Stimulated activated CD8-positive, alpha-beta memory T cell treated with anti-CD3 and anti-CD28 coated beads, Interleukin-4, amount 100 ng/mL, for 24 hours (primary cell): ENCODE measurements at places on chromosomes 11 and 22.

DNA sequence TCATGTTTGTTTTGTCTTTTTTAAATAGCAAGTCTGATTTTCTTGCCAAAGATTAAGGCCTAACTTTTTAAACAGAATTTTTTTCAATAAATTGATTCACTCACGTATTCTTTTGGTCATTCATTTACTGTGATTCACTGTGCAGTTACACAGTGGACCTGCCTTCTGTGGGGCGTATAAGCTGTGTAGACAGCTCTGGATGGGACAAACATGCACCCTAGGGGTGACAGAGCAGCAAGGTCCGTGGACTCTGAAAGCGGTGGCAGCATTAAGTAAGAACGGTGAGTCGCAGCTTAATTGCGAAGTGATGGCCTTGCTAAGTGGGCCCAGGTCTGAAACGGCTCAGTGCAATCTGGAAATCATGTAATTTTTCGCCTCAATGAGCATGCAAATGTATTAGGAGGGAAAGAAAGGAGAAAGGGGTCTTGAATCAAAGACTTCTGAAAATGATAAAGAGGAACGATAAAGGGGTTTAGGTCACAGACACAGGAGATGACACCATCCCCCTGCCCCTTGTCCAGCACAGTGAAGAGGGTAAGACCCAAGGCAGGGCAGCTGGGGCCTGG is 113.1 kb downstream of the SPATA19 start:
- DNase-seq, result no peak

DNA sequence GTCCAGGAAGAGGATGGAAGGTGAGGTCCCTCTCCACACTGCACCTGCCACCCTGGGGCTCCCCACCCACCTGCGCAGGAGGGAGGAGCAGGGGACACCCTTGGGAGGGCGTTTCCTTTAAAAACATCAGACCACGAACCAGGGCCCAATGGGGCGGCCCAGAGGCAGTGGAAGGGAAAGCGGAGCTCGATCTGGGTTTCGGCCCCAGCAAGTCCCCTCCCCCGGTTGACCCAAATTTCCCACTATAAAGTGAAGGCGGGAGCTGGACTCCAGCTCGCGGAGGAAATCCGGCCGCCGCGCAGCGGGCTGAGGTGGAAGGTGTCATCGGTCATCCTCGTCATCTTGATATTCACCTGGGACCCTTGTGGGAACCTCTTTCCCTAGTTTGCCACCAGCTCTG is 99.3 kb downstream of the WNT7B start:
- no peak for DNase-seq

- no peak for DNase-seq
Observed at GRCh38 chr11:41970681-41971080, 511.2 kb upstream of the LRRC4C start.

DNA sequence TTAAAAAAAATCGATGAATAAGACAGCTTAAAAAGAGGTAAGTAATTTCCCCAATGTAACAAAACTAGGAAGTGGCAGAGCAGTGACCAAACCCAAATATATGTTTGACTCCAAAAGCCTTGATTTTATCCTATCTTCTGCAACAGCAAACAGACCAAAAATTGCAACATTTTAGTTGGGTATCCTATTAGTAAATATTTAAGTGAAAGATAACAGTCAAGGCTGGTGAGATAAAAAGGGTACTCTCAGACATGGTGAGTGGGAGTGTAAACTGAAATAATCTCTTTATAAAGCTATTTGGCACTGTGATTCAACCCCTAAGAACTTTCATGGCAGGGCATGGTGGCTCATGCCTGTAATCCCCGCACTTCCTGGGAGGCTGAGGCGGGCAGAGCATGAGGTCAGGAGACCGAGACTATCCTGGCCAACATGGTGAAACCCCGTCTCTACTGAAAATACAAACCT is 1.9 kb upstream of the RDX start:
- no peak for DNase-seq

- DNase-seq, result no peak
Observed at GRCh38 chr11:83456566-83456965, 170.4 kb upstream of the CCDC90B start.

DNA sequence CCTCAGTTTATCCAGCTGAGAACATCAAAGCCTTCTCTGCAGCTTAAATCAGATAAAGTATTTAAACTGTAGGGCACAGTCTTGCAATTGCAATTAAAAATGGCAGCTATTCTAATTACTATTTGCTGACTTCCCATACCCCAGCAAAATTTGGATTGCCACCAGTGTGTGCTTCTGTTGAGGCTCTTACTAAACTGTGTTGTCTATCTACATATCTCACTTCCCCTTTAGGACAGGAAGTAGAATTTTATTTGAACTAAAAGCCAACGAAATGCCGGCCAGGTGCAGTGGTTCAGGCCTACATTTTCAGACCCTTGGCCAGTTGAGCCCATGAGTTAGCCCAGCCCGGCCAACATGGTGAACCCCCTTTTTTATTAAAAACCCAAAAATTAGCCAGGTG is 7.1 kb downstream of the SAA4 start:
- no peak for DNase-seq

GRCh38 chr11:132704781-132705375 is 827.4 kb downstream of the OPCML start:
- DNase-seq, result no peak

DNA sequence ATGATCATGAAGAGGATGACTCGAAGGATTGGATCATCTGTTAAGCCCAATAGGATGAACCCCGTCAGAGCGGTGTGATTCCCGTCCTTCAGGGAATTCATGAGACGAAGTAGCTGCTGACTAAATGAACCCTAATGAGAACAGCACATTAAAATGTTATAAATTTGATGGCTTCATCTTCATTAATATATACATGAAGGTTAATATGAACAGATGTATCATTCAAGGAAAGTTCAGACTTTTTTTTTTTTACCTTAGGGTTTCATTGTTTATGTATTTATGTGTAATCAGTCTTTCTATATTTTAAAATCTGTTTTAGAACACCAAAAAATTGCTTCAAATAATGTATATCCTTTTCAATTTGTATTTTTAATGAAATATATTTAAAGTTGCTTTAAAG is at the start of gene OR5P2:
TSS of gene OR5P2 (minus strand) at position 101 of the 400 bp plus-strand sequence. CDS start at position 101, 0 bp downstream.
- no peak for DNase-seq

DNA sequence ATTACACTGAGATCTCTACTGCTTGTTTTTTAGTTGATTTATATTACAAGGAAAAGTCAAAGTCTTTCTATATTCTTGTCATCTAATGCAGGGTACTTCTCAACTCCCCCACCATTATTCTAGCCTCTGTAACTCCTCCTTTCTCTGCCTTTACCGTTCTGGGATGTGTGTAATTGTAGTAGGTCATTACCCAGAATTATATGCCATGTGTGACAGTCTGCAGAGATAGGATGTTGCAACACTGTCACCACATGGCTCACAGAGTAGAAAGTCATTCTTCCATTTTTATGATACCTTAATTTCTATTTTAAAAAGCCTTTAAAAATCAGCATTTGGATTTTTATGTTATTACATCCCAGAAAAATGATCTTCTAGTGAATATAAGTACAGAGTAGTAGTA is 32.7 kb downstream of the ZNF143 start:
- DNase-seq, result no peak

GRCh38 chr11:114244726-114245394 is 51.3 kb upstream of the NNMT start:
- no peak for DNase-seq

DNA sequence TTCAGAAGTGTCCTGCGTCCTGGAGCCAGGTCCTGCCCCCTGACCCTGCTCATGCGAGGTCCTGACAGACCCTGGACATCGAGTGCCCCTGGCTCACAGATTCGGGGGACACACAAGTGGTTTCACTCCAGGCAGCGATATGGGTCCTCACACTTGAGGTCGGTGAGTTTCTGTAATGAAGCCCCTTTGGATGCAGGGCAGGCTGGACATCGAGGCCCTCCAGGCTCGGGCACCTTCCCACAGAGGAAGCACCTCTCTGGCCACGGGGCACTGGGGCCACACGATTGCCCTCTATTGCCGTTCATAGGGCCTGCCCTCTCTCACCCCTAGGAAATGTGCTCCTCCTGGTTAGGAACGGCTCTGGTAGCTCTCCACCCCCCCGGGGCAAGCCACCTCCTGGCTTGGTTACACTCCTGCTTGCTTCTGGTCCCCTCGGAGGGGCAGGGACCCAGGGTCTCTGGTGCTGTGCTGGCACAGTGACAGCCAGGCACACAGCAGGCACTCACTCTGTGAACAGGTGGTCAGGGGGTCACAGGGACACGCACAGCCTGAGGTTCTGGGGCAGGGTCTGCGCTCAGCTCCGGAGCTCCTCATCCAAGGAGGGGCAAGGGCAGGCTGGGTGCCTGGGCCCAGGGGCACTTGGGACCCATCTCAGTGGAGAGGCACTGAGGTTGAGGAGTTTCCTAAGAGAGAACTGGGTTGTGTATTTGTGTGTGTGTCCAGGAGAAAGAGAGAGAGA is 907.7 kb downstream of the BRD1 start:
- DNase-seq, result no peak

DNA sequence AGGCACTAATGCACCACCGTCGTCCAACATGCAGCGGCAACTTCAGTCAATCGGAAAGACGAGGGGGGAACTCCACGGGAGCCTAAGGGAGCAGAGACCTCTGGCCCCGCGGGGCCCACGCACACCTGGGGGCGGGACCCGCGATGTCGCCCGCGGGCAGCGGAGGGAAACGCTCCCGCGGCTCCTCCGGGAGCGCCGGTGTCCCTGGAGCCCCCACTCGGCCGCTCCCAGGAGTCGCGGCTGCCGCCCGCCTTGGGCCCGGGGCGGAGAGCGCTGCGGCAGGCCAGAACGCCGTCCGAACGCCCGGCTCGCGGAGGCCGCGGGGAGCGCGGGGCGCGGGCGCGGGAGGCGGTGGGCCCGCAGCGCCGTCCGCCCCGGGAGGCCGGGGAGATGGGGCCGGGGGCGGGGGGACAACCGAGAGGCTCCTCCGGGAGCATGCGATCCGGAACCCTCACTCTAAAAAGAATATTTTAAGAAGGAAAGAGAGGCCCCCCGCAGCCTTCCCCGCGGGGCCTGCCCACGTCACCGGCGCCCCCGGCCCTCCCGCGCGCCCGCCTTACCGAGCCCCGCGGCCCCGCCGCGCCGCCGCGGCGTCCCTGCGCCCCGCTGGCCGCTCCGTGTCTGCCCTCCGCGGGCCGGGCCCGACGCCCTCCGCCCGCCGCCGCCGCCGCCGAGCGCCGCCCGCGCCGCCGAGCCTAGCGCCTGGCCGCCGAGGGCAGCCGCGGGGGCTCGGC is 86.6 kb upstream of the ARHGAP32 start:
- DNase-seq, result no peak

- no peak for DNase-seq
Observed at GRCh38 chr11:111283945-111284481, 14.3 kb upstream of the POU2AF3 start.

- peak; percentile 70 for DNase-seq
Observed at GRCh38 chr22:50530877-50531545, 1.2 kb upstream of the TYMP start.

- no peak for DNase-seq
Observed at GRCh38 chr22:37753746-37754145, 54.0 kb upstream of the GCAT start.

DNA sequence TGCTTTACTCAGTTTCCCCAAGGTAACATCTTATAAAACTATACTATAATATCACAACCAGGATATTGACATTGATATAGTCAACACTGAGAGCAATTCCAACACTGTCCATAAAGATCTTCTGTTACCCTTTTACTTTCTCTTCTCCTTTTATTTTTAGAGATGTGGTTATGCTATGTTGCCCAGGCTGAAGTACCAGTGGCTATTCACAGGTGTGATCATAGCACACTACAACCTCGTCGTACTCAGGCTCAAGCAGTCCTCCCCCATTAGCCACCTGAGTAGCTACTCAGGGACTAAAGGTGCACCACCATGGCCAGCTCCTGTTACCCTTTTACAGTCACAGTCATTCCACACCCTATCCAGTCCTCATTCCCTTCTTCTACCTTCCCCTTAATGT is 119.7 kb downstream of the CWF19L2 start:
- DNase-seq, result no peak

- DNase-seq, result peak; percentile 17
Observed at GRCh38 chr11:132718711-132719671, 813.3 kb downstream of the OPCML start.

- no peak for DNase-seq
Observed at GRCh38 chr11:123616505-123617198, 37.8 kb downstream of the SCN3B start.

DNA sequence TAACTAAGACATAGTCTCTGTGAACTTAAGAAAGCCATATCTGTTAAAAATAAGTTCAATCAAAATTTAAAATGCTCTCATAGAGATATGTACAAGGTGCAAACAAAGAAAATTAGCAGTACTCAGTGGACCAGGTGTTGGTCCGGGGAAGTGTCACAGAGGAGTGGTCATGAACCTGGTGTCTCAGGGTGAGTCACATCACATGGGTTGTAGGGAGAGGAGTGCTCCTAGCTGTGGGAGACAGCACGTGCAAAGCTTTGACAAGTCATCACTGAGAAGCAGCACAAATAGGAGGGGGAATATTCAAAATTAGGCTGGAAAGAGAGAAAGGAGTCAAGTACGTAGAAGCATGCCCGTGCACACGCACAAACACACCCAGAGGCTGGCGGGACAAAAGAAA is 438.1 kb downstream of the NTM start:
- DNase-seq, result no peak

DNA sequence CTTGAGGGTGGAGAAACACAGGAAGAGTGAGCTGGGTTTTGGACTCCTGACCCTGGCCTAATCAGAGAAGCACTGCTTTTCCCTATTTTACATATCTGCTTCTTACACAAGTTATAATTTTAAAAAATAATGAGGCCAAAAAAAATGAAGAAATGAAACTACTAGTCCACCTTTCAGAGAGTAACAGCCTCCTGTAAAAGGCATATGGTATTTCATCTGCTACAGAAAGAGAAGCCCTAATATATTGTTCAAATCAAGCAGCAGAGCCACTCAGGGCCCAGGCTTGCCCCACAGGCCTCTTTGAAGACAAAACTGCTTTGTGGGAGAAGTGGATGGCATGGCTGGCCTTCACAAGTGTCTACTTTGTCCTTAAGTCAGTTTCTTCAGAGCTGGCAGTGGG is 10.0 kb downstream of the DIXDC1 start:
- no peak for DNase-seq

DNA sequence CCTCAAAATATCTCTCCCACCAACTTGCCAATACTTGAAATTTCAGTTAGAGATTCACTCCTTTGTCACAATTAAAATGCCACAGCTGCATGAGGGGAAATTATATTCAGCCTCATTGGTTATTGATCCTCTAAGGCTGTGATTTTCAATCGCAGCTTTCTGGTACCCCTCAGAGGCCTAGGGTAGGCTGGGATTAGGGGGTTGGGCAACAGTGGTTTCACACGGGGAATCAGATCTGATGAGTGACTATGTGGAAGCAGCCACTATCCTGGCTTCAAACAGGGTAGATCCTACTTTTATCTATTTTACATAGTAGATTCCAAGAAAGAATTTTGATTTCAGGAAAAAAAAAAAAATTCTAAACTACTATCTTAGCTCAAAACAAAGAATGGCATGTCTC is 252.5 kb downstream of the DCDC1 start:
- DNase-seq, result no peak

DNA sequence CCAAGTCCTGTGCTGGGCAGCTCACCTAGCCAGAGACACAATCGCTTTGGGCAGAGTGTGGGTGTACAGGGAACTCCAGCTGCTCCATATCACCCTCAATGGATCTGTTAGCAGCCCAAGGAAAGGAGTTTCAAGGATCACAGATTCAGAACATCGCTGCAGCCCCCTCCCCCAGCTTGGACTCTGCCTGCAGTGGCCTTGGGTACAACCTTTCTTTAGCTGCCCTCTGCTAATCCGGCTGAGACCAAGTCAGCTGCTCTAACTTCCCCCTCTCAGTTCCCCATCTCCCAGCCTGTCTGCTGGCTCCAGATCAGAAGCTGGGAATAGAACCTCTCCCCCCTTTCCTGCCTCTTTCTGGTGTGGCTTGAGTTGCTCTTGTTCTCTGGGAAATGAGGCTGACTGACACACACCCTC is 1.3 kb downstream of the TMEM86A start:
- no peak for DNase-seq

GRCh38 chr11:20610825-20611224 is 11.4 kb downstream of the SLC6A5 start:
- DNase-seq, result no peak
